ENCODE measurements at places on chromosomes 4 and X.

DNA sequence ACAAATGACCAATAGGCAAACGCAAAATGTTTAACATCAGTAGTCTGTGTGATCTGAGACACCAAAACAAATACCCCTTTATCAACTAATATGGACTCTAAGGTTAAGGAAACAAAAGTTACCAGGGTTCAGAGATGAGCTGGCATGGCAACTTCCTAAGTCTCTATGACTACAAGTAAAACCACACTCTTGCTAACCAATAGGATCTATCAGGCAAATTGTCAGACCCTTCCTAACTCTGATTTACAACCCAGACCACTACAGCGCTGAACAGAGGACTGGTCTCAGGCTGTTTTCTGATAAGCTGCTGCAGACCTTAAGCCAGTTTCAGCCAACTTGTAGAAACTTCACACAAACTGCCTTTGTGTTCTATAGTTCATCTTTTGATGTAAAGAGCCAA lies 608.0 kb downstream of the TLL1 start:
- DNase-seq, result no peak

DNA sequence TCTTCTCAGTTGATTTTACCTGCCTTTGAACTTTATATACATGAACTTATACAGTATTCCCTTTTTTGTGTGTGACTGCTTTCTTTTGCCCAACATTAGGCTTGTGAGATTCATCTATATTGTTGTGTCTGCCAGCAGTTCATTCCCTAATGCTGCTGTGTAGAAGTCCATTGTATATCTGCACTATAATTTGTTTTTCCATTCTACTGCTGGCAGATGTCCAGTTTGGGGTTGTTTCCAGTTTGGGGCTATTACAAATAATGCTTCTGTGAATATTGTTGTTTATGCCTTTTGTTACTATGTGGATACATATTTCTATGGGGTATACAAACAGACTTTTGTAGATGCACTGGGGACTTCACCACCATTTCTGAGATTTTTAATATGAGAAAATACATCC lies 268.4 kb downstream of the DCTD start:
- no peak for DNase-seq

DNA sequence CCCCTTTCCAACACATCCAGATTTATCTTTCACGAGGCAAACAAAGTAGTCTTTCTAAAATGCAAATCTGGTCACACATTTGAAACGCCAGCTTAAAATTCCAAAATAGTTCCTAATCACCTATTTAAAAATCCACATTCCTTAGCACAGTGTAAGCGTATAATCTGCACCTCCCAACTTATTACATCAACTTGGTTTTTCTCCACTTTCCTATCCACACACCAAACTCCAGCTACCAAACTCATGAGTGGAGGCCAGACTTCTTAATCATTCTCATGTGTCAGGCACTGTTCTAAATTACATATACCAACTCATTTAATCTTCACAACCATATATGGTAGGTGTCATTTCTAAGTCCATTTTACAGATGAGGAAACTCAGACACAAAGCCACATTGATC lies 33.8 kb downstream of the ENOX2 start:
- DNase-seq, result no peak

DNA sequence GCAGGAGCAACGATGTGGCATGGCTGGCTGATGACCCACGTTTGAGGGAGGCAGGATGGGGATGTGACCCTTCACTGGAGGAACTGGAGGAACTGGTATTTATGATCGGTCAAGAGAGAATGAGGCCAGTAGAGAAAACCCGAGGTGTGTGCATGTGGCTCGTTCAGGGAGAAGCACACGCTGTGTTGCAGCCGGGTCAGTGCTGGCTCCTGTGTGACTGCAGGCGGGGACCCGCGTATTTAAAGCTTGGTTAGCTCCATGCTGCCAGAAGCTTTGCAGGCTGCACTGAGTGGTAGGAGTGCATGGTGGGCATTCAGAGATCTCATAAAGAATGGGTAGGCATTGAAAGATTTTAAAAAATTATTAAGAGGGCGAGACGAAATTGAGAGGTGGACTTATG lies 52.1 kb downstream of the NELFA start:
- no peak for DNase-seq

DNA sequence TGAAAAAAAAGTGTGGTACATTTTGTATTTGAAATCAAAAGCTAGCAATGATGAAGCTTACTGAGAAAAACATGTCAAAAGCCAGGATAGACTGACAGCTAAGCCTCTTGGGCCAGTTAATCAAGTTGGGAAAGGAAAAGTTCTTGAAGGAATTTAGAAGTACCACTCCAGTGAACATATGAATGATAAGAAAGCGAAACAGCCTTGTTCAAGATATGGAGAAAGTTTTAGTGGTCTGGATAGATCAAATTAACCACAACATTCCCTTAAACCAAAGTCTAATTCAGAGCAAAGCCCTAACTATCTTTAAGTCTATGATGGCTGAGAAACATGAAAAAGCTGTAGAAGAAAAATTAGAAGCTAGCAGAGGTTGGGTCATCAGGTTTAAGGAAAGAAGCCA lies 268.3 kb downstream of the PDHA2 start:
- no peak for DNase-seq

DNA sequence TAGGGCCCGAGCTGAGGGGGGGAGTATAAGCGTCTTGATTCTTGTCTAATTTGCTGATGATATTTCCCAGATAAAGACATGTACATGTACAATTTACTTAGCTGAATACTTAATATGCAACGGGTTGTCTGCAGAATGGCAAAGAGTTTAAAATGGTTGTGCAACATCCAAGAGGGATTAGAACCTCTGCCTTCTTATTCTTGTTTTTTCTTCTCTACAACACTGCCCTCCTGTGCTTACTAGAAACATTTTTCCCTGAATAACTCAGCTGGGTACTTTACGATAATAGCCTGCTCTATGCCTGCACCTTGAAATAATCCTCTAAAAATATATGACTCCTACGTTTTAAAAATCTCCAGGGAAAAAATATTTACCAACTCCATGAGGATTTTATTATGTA lies 41.8 kb downstream of the INTS12 start:
- no peak for DNase-seq
